Activated CD4-positive, alpha-beta T cell treated with anti-CD3 and anti-CD28 coated beads, Interleukin-2, amount 10 ng/mL, durations not matched to agents 24 days and 14 days (primary cell): ENCODE measurements at places on chromosomes 3 and 15. TPM values are rescaled to one million over a fixed set of nuclear protein-coding genes. Genes with fewer than 3 reads are reported as not detected.

Gene SAMMSON
- not detected in 2 replicates for total RNA-seq

DNA sequence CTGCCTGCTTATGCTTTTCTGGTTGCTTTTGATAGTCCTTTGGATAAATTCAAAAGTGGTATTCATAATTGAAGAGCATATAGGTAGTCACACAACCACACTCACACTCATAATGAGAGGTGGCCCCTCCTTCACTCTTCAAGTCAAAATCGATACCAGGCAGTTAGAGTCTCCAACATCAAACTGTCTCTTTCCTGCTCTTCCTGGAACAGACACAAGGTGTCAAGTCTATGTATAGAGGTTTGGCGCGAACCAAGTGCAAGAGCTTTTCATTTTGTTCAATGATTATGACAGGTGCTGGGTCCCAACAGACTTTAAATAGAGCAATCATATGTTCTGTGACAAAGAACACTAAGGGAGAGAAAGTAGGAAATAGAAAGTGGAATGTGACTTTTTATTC lies 29.9 kb upstream of the RGMA start:
- peak; percentile 61 for DNase-seq
- H3K4me1 ChIP-seq = peaks cover 4% of the 10 kb centered on the region
- H3K27ac ChIP-seq = no peak overlapping the region
- H3K36me3 ChIP-seq = no peaks in the 10 kb centered on the region

DNA sequence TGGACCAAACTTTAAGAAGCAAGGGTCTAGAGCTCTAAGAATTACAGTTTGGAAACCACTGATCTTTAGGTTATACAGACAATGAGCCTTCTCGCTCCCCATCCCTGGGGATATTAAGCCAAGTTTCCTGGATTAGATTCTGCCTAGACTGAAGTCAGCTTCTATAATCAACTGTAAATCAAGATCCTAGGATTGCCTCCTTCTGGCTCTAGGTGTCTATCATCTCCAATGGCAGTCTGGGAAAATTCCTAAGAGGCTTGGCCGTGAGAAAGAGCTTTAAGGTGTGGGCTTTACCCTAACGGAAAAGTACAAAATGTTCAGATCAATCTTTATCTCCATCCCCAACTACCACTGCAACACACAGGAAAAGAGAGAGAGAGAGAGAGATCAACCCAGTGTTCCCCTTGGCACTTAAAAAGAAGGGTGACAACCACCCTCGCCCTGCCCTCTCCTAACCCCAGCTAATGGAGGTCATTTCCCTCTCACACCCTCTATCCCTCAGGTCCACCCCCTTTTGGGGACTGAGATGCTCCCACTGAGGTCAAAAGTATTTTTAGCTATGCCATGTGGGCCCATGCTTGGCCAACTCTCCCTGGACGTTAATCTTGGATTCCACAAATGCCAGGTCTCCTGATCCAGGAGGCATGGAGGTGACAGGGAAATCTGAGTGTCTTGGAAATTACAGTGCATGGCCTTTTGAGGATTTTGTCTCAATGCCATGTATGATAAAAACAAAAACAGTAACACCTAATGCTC lies 202.8 kb upstream of the BCL6 start:
- peaks cover 18% of the 10 kb centered on the region for H3K4me1 ChIP-seq
- H3K36me3 ChIP-seq = no peaks in the 10 kb centered on the region
- no peak overlapping the region for H3K4me3 ChIP-seq
- peaks cover 3% of the 10 kb centered on the region for H3K27me3 ChIP-seq

DNA sequence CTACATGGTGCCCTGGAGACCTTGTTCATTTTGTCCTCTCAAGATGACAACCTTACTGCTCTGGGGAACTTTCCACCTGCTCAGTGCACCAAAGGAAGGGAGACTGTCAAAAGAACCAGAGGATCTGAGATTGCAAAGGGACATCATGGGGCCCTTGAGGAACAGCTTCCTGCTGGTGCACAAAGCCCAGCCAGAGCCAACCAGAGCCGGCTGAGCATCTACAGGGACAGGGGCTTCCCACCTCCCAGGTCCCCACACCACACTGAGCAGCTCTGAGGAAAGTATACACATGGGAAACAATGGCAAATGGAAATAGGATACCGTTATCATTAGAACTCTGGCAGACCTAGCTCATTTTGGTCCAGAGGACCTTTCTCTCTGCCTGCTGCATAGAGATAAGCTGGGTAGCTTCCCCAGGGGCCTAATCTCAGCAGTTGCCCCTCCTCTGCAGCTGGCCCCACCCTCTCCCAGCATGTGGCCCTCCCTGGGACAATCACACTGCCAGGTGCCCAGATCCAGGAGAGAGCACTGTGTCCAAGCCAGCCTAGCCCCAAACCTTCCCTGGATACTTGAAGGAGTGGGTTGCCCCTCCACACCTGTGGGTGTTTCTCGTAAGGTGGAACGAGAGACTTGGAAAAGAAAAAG lies 123.4 kb upstream of the PRR20G start:
- no peak overlapping the region for H3K4me3 ChIP-seq
- no peak for DNase-seq
- H3K27ac ChIP-seq = no peak overlapping the region
- H3K27me3 ChIP-seq = peaks cover 8% of the 10 kb centered on the region
- no peaks in the 10 kb centered on the region for H3K36me3 ChIP-seq
